ENCODE measurements at places on chromosomes 12 and 14.

DNA sequence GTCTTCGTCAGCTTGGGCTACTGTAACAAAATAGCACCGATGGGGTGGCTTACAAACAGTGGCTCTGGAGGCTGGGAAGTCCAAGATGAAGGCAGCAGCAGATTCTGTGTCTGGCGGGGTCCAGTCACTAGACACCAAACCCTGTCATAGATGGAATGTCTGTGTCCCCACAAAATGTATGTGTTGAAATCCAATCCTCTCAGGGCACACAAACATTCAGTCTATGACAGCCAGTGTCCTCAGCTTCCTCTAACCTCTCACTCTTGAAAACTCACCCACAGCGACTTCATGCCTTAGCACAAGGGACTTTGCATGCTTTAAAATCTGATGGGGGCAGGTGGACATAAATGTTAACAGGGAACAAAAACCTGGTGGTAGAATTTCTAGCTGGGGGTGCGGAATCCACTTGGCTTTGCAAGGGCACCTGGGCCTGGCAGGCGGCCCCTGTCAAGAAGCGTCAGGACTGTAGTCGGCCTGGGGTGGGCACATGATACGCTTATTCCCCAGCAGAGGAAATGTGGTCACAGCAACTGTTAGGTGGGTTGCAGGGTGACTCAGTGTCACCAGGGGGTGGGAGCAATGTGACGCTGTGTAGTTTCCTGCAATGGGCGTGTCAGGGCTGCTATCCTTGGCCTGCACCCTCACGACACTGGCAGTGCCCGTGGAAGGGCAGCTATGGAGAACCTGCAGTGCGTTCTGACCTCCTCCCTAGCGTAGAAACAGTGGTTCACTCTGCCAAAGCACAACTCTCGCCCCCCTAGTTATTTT, 17.7 kb downstream of the RIN3 start:
- DNase-seq, result no peak

DNA sequence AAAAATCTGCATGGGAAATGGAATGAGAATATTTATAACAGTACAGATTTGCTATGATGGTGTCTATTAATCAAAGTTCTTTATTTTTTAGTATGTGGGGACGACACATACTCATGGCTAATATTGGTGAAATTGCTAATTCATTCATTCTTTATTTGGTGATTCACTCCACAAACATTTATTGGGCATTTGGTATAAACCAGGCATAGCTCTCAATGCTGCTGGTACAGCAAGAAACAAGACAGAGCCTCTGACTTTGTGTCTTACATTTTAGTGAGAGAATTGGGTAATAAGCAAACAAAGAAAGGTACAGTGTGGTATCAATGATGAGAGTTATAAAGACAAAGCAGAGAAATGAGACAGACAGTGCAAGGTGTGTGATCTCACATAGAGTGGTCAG, 129.5 kb downstream of the RGS6 start:
- no peak for DNase-seq

- DNase-seq, result no peak
Observed at GRCh38 chr14:98489115-98489514, 782.9 kb downstream of the BCL11B start.

DNA sequence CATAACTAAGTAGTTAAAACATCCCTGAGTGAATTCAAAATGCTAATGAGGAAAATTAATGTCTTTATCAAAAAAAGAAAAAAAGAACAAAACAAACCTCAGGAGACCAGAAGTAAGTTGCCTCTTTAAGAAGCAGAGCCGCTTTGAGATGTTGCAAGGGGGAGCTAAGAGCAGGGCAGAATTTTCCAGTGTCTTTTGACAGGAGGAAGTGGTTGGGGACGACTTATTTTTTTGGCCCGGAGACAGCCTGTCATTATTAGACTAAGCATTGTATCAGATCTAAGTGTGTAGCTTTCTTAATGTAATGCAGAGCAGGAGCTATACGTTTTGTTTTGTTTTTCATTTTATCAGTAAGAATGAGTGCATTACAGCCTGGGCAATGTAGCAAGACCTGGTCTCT, 206.6 kb downstream of the CACNA1C start:
- no peak for DNase-seq

DNA sequence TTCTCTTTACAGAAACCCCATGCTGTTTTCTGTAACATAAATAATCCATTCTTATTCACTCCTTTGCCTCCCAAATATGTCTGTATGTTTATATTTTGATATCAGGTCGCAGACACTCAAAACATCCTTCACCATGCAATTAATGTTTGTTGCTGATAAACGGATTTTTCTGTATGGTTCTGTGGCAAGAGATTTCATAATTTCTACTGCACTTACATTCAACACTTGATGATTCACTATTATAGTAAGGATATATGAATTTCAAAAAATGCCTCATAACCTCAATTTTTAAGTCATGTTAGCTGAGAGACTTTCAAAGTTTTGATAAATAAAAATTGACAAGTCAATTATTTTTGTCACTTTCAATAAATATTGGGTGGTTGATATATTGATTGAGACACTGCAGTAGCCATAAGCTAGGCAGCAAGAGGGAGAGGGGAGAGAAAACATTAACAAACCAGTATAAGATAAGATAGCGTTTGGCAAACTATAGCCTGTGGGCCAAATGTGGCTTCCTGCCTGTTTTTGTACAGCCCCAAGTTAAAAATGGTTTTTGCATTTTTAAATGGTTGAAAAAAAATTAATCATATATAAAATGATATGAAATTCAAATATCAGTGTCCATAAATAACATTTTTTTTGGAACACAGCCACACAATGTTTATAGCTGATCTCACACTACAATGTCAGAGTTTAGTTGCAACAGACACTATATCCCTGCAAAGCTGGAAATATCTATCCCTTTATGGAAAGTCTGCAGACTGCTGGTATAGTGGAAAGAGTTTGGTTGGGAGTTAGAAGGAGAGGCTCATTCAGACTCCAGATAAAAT, 18.3 kb downstream of the ALDH6A1 start:
- DNase-seq, result no peak

DNA sequence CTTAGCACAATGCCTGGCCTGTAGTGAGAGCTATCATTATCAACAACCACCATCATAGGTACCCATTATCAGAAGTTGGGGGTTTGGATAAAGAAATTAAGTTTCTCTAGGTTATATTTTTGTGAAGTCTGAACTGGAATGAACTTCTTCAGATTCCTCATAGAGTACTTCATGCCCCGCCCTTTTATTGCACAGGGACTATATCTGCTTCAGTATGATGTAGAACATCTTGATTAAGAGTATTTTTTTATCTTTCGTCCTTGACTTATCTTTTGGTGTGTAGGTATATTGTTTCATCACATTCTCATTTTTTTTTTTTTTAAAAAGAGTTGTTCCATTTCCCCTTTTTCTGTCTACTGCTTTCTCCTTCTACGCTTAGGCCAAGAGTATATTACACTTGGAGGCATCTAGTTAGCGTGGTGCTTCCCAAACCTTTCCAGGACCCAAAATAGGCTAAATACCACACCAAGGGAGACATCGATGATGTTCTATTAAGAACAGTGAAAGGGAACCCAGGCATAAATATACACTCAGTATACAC, 467.5 kb downstream of the ZFP36L1 start:
- DNase-seq, result no peak

- peak; percentile 65 for DNase-seq
Observed at GRCh38 chr12:111409780-111410430, 4.2 kb downstream of the SH2B3 start.

DNA sequence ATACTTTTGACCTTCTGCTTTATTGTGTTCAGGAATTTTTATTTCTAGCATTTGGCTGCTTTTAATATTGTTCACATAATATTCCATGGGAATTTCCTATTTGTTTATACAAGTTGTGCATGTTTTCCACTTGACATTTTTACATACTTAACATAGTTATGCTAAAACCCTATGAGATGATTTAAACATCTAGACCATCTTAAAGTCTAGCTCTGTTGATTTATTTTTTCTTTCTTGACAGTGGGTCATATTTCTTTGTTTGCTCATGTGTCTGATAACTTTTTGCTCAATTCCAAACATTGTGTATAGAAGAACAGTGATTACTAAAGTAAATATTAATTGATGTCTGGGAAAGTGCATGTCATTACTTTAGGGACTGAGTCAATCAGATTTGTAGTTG, 202.1 kb upstream of the PDZRN4 start:
- DNase-seq, result no peak

DNA sequence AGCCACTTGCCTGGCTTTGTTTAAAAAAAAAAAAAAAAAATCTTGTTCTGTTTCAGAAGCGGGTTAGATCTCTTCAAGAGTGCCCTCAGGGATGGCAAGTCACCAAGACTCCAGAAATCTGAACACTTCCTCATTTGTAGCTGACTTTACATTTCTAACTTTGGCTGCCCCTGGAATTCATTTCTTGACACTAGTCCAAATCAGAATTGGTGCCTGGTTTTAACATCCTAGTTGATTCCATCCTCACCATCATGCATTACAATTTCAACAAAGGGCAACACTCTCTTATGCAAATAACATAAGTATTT, 295.5 kb downstream of the RMST start:
- no peak for DNase-seq

DNA sequence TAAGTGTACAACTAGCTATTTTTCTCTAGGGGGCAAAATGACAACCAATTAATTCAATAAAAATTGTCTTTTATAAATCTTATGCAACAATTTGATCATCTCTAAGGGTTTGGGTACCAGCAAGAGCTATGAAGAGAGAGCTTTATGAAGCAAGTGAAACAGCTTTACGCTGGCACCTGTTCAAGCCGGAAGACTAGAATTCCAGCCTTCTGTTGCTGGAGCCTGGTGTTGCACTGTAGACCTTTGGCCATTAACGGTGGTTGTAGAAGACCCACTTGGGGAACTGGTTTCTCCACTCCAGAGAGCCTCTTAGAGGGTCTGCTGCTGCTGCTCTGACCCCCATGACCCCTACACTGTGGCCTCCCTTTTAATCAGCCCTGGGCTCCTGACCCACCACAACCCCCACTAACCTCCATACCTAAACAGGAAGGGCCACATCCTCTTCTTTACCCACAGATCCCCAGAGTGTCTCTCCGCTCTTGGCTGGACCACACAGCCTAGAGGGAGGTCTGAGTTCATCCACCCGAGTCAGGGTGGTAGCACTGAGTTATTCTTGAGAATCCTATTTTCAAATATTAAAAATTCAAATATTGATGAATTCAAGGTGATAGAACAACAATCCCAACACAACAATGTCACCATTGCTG, 54.6 kb upstream of the STON2 start:
- no peak for DNase-seq

GRCh38 chr14:51014086-51014485, 69.8 kb upstream of the PYGL start:
- no peak for DNase-seq

DNA sequence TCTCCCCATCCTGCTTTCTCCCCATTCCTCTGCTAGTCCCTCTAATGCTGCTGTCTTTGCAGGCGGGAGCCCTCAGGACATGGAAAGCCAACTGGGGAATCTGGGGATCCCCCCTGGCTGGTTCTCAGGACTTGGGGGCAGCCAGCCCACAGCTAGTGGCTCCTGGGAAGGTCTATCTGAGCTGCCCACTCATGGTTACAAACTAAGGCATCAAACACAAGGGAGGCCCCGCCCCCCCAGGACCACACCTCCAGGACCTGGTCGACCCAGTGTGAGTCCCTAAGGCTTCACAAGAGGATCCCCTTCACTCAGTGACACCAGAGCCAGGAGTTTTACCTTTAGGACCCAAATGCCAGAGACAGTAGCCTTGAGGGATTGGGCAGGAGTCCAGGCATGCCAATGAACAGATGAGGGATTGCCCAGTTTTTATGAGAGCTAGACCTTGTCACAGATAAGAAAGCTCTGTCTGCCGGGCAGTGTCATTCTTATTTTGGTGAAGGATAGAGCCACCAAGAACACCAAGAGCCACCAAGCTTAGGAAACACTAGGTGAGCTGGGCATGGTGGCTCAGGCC, 8.0 kb upstream of the CPNE6 start:
- no peak for DNase-seq

GRCh38 chr14:23931721-23932289, 21.8 kb upstream of the DHRS4 start:
- no peak for DNase-seq

GRCh38 chr12:72748971-72749370, 476.8 kb downstream of the TRHDE start:
- DNase-seq, result no peak

GRCh38 chr14:87975636-87976035, 17.3 kb downstream of the GALC start:
- no peak for DNase-seq

GRCh38 chr12:18849761-18850160, 111.8 kb downstream of the CAPZA3 start:
- DNase-seq, result no peak

GRCh38 chr12:128853600-128854197, 421 bp downstream of the GLT1D1 start:
- peak; percentile 37 for DNase-seq
